ENCODE measurements at places on chromosomes 2 and 18. TPM values are rescaled to one million over a fixed set of nuclear protein-coding genes. Genes with fewer than 3 reads are reported as not detected.

The RBKS gene
- polyA plus RNA-seq = 9.9 TPM

DNA sequence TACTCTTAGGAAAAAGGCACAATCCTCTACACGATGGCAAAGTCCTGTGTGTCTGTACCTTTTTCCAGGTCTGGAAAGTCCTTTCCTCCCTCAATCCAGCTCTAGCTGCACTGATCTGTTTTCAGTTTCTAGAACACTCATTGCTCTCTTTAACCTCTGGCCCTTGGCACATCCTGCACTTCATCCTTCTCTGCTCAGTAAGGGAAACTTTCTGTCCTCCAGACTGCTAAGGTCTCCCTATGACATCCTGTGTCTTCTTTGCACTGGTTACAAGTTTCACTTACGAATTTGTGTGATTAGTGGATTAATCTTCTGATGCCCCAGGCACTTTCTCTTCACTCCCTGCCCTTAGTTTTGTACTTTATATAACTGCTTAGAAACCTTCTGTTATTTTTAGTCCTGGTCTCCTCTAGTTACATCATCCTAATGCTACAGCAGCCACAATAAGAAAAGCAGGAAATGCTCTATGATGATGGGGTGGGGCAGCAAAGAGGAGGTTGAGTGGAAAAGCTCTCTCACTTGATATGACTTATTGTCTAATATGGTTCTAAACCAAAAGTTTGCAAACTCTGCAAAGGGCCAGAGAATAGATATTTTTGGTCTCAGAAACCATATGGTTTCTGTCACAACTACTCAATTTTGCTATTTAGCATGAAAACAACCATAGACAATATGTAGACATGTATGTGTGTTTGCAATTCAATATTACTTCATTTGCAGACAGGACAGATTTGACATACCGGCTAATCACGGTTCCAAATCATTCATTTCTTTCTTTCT, 568.2 kb downstream of the THSD7B start:
- no peak for DNase-seq

DNA sequence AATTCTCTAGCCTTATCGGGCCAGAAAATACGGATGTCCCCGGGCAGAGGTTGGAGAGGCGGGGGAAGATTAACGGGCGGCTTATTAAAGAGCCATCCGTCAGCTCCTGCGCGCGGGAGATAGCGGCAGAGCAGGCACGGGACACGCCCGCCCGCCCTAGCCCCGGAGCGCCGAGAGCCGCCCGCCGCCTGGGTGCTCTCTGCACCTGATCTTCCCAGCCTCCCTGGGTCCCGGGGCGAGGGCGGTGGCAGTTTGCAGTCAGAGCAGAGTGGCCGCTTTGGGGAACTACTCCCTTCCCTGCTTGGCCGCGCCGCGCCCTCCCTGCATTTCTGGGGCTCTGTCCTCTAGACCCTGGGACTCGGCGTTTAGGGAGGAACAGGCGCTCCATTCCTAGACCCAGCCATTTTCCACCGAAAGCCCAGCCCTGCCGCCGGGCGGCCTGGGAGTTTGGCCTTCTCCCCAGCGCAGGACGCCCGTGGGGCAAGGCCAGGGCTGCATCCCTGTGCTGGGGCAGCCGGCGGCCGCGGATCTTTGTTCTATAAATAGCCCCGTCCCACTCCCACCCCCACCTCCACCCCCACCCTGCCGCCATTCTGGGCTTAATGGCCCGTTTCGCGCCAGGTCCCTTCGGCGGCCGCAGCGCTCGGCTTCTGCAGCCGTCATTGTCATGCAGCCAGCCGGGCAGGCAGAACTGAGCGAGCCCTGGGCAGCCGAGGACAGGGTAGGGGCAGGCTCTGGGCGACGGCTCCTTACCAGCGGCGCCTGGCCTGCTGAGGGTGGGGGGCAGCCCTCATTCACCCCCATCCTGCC, 6.6 kb downstream of the GAD1 start:
- DNase-seq = no peak

The CHRNG gene
- 1.1 TPM for polyA plus RNA-seq

DNA sequence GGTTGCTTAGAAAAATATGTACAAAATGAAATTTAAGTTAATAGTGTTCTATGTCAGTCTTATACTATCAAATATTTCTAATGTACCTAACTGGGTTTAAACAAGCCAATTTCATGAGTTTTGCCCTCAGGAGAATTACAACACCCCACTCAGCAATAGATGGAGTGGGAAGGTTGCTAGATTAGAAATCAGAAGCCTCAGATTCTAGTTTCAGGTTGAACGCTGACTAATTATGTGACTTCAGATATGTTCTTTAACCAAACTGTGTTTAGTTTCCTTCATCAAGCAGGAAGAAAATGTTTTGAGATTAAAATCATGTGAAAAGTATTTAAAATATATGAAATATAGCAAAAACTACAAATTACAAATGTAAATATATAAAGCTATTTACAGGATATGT, 133.8 kb upstream of the KCNH7 start:
- DNase-seq = no peak

DNA sequence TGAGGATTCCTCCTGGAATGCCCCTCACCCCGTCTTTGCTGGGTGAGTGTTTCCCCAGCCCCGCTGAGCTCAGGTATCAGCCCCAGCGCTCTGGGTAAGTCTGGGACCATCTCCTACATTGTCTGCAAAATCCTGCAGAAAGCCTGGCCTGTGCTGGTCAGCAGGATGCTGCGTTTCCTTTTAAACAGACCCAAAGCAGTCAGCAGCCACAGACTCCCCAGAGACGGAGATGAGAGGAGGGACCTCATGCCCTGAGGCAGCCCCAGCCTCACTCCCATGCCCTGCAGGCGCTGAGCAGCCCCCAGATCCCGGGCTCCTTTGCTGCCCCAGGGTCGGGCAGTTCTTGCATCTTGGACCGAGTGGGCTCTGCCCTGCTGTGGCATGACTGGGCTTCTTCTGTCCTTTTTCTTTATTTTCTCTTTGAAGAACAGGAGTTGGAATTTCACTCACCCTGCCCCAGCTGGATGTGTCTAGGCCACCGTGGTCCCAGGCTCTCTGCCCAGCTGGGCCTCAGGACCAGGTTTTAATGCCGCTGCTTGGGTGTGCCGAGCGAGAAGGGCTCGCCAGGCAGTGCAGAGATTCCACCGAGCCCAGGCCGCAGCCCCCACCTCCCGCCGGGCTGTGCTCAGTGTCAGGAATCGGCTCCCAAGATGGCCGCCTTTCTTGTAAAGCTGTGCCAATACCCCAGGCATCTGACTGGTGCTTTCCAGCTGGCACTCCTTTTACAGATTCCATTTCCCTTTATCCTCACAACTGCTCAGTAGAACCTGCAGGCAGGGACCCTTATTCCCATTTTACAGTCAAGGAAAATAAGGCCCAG, 43.6 kb downstream of the ODC1 start:
- DNase-seq = no peak

Data from right renal pelvis (tissue), 4 donors.